ENCODE measurements at places on chromosomes 12 and 14.

GRCh38 chr12:107474099-107474498 is 211.5 kb upstream of the PWP1 start:
- no peak for DNase-seq

DNA sequence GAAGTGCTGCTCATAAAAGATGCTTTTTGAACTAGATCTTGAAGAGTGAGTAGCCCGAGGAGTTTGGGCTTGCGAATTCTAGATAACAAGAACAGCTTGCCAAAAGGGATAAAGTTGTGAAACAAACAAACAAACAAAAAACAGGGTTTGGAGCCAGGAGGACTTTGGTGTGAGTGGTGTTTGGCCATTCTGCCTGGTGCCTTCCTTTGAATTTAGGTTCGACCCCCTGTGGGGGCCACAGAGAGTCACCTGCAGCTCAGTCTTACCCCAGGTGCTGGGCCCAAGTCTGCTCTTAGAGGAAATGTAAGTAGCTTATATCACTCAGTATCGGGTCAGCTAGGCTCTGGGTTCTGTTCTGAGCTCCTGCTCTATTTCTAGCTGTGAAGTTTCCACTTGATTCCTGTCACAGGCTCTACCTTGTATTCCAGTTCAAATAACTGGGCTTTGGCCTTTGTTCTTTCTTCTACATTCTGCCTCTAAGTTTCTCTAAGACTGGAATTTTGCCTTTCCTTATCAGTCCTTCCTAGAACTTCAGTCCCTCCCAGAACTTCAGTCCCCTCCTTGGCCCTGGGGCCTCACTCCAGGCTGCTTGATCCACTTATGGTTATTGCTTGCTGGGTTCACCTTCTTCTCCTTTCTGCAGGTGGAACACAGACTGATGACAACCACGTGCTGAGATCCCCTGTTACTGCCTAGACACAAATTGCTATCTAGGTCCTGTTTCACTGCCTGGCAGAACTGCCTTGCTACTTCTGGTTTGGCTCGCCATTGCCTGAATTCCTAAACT is 20.5 kb upstream of the DUSP6 start:
- no peak for DNase-seq

DNA sequence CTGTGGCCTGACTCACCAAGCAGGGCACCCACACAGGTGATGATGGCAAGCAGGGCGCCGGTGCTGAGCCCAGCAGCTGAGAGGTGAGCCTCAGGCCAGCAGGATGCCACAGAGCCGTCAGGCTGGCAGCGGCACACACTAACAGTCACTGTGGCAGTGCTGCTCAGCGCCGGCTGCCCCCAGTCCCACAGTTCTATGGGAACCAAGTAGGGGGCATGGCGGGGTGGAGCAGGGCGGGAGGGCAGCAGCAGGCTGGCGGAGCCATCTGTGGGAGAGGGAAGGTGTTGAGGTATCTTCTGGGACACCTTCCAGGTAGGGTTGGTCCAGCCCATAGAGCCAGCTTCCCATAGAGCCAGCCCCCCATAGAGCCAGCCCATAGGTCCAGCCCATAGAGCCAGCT is 7.0 kb downstream of the PSMB11 start:
- no peak for DNase-seq

- no peak for DNase-seq
Observed at GRCh38 chr12:57838594-57839302, 7.8 kb downstream of the CTDSP2 start.

GRCh38 chr14:61559641-61560201 is 135.6 kb upstream of the HIF1A start:
- no peak for DNase-seq

GRCh38 chr12:252636-253035 is 10.0 kb downstream of the SLC6A13 start:
- no peak for DNase-seq

DNA sequence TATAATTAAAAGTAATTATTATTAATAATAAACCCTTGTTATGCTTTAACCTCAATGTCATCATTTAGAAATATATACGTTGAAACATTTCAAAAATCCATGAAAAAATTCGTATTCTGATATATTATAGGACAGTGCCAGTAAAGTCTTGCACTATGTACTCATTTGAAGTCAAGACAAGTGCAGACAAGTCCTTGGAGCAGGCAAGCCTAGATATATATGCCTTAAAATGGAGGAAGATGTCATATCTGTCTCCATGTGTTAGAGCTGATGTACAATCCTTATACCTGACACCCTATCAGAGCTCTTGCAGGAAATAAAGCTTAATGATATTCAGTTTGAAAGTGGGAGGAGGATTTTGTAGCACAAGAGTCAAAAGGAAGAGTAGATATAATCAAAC is 310.4 kb downstream of the KCNH5 start:
- DNase-seq, result no peak

GRCh38 chr12:16424531-16424930 is 77.1 kb downstream of the MGST1 start:
- no peak for DNase-seq

DNA sequence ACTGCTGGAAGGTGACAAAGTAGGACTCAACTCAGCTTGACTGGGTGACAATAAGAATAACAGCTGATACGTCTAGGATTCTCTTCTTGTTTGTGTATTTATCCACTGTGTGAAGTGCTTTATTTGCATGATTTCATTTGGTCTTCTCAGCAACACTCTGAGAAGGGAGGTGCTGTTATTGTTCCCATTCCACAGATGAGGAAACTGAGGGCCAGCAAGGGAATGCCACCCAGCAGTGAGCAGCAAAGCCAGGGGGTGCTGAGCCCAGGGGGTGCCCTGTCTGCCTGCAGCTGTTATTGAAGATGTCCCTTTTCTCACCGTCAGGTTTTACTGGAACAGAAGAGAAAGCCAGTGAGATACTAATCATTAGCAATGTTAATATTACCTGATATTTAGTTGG is 62.8 kb downstream of the RNFT2 start:
- no peak for DNase-seq

GRCh38 chr12:98319716-98320425 is 195.5 kb upstream of the TMPO start:
- no peak for DNase-seq

DNA sequence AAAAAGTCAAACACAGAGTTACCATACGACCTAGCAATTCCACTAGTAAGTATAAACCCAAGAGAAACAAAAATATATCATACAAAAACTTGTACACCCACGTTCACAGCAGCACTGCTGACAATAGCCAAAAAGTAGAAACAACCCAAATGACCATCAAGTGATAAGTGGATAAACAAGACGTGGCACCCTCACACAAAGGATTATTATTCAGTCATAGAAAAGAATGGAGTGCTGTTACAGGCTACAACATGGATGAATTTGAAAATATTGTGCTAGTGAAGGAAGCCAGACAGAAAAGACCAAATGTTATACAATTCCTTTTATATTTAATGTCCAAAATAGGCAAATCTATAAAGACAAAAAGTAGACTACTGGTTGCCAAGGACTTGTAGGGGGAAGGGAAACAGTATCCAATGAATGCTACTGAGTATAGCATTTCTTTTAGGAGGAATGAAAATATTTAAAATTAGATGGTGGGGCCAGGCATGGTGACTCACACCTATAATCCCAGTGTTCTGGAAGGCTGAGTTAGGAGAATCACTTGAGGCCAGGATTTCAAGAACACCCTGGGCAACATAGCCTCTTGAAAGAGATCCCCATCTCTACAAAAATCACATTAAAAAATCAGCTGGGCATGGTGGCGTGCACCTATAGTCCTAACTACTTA is 41.9 kb downstream of the SPTLC2 start:
- DNase-seq, result no peak

DNA sequence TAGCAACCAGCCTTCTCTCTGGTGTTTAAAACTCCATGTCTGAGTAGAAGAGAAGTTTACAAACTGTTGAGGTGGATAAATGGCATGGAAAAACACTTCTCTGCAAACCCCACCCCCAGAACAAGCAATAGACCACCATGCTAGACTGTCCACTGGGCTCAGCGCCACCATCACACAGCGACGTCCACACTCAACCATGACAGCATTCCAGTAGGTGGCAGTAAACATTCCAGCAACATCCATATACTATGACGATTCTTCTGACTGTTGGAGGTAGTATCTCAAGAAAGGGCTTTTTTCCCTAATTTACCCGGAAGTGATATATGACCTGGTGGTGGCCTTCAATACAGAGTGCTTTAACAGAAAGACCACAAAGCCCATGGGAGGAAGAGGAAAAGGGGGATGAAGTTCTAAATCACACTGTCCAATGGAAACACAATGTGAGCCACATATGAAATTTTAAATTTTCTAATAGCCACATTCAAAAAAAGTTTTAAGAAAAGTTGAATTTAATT is 152.2 kb downstream of the SLC15A4 start:
- DNase-seq, result no peak
